ENCODE measurements at places on chromosomes 2 and 18.

DNA sequence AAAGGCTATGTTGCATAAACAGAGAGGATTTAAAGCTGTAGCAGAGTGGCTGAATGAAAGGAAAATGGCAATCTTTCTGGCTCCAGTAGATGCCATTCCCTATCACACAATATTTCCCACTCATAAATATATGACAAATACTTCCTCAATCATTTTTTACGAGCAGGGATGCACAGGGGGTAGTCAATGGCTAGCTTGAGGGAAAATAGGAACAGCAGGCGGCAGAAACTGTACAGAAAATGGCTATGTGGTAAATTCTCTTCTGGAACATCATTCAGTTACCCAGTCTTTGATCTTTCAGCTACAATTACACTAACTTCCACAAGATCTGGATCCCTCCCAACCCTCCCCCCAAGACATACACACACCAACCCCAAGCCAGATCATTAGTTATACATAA lies 127.2 kb downstream of the OLA1 start:
- no peak for DNase-seq

DNA sequence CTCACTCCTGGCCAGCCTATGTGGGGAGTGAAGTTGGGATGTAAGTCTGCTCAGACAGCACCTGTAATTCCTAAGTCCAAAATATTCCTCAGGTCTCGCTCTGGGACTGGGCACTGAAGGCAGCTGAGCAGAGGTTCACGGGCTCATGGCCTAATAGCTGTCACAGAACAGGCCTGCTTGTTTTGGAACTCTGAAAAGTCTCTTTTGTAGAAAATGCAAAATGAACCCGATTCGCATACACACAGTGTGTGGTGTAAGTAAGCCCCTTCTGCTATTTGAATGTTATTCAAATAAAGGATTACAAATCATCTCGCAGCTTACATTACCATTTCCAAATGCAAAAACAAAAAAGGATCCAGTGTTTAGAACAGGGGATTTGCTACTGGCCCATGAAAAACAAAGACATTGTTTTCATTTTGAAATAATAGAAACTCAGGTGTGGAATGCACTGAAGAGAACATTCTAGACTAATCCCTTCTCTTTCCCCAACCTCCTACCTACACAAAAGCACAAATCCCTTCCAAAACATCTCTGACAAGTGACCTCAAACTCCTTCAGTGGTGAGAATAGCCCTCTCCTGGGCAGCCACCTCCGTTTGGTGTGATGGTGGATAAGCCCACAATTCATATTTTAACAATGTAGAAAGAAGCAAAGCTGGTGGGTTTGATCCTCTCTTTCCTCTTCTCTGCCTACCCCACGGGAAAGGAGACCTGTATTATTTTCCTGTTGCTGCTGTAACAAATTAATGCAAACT lies 118.3 kb upstream of the NCK2 start:
- DNase-seq: no peak

GRCh38 chr2:219358170-219359075 lies 25.9 kb upstream of the RESP18 start:
- DNase-seq: no peak

GRCh38 chr2:63587814-63588384 lies 378 bp downstream of the WDPCP start:
- DNase-seq: no peak

DNA sequence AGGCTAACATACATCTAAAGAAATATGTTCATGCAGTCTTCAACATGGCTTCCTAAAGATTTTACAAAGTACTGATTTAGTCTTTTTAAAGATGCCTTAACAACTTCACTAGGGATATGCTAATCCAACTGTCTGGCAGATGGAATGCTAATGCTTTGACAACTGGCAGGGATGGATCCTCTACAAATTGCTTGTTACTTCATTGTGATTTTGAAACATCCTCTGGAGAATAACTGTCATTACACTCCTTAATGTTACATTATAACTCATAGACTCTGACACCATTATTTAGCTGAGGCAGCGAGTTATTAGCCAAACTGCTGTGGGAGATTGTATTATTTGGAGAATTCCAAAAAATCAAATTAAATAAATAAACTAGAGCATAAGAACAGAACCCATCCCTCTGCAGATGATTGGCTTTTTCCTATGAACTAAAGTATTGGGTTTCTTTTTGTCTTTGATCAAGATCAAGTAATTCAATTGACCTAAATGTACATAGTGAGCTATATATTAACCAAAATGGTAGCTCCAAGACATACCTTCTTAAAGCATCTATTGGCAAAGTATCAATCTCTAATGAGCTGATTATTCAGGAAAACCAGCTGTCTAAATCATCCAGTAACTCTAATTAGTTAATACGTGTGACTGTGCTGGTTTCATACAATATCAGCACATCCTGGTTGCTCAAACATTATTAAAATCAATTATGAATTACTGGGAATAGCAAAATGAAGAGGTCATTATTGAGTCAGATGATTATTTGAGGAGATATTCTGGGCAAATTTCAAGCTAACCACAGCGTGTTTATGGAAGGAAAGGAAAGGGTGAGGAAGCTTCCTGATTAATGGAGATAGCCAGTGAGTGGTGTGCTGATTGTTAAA lies 321.3 kb upstream of the TFPI start:
- DNase-seq: no peak

- no peak for DNase-seq
Measured at GRCh38 chr18:35335866-35336265, 8.4 kb downstream of the ZNF24 start.

- DNase-seq: no peak
Measured at GRCh38 chr2:96505231-96505889, at the start of gene NEURL3. Gene NEURL3 (minus strand): TSS chr2:96505357. CDS start chr2:96505286, 71 bp downstream.

DNA sequence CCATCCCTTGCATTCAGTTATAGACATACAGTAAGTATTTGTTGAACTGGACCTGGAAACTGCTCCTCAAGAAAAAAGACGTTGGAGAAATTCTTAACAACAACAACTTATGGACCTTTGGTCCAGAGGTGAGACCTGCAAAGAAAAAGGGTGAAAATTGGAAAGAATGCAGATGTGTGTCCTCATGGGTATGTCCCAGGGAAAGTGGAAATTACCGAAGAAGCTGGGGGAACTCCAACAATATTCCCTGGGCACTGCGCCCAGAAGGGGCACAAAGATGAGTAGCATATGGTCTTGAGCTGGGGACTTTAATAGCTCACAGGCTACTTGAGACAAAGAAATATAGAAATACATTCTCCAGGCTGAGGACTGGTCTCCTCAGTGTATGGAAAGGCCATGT lies 35.5 kb upstream of the YWHAQ start:
- DNase-seq: no peak

- no peak for DNase-seq
Measured at GRCh38 chr2:241893265-241893664, 23.7 kb downstream of the RTP5 start.

- DNase-seq: no peak
Measured at GRCh38 chr18:73597832-73598615, 549.6 kb downstream of the FBXO15 start.

GRCh38 chr2:128310761-128311160 lies 7.9 kb downstream of the HS6ST1 start:
- DNase-seq: no peak

DNA sequence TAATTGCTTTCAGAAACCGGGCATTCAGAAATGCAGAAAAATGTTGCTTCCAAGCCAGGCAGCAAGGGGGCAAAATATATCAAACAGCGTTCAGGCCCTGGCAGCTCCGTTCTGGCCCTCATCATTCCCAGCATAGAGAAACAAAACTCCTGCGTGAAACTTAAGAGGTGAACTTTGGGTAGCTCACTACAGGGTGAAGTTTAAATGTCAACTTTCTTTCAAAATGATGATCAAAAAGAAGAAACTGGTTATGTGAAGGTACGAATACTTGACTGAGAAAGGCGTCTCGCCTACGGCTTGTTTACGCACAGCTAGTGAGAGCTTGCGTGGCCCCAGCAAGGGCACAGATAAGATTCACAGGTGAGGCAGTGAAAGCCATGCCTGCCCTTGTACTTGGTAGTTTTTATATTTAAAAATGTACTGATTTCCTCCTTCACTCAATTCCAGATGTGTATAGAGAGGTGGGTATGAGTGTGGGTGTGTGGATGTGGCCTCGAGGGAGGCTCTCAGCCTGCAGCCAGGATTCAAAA lies 127.5 kb downstream of the NFATC1 start:
- DNase-seq: no peak

DNA sequence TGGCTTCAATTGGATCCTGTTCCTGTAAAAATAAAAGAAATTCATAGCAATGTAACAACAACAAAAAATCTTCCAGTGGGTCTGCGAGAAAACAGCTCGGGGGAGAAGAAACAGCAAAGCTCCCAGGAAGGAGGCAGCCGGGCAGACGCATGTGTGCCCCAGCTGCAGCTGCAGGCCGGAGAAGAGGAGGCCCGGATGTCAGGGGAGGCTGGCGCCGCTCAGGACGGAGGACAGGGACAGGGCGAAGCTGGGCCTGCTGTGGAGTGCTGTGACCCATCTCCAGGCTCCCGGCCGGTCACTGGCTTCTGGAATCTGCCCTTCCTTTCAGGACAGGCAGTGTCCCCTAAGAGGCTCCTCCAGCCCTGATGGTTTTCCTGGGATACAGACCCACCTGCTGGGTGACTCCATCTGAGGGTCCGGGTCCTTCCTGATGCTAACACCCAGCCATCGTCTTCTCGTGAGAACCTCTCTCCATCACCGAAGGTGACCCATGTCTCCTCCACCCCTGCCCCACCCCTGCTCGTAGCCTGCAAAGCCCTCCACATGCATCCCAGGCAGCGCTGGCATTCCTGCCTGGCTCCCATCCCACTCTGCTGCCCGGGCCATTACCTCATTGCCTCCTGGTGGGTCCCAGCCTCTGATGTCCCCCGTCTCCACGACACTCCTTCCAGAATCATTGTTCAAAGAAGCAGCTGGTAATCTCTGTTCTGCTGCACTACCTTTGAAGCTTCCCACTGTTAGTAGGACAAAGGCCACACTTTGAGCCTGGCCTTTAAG lies 145.4 kb upstream of the TWIST2 start:
- DNase-seq: no peak

DNA sequence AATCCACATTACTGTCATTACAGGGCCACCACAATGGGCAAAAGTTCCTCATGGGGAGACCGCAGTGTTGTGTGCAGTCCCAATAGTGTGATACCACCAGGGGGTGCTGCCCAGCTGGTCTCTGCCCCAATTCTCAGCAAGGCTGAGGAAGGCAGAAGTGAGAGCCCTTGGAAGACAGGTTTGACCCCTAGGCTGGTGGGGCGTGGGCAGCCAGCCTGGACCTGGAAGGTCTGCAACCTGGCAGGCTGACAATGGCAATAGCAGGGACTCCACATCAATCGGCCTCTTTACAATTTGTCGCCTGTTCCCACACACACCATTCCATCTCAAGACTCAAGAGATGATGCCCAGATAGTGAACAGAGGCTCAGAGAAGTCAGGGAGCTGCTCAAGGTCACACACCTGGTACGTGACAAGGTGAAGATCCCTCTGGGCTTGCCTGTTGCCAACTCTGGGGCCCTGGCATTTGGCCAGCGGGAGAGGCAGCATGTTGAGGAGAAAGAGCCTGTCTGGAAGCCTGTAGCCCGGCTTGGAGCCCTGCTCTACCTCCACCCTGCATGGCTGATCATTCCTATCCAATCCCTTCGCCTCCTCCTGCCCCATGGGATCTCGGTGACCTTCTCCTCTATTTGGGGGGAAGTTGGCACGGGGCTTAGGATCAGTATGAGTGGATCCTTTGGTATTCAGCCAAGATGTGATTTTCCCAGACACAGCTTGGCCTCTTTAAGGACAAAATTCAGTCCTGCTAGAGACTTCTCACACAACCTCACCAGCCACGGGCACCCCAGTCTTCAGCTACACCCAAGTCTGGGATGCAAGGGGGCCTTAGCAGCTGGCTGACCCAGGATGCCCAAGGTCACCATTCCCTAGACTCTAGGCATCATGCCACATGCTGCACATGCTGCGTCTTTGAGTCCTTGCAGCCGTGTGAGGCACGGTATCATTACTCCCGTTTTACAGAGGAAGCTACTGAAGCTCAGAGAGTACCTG lies 2.9 kb upstream of the ATOH8 start:
- DNase-seq: no peak

DNA sequence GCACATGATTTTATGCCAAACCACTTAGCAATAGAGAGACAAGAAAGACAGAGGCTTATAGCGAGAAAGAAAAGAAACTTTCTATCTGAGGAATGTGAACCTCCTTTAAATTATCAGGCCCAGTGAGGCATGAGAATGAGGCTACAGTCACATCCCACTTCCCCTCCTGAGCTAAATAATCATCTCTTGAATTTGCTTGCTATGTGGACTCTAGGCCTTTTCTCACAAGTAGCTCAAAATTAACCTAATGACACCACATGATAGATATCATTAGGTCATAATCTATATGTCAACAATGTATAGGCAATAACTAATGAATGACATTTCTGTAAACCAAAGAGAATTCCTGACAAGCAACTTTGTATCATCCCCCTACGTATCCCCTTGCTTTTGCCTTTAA lies 301.5 kb upstream of the MGAT5 start:
- no peak for DNase-seq

- no peak for DNase-seq
Measured at GRCh38 chr2:134745023-134745422, 26.2 kb upstream of the TMEM163 start.

GRCh38 chr18:27558388-27559155 lies 373.5 kb upstream of the CHST9 start:
- no peak for DNase-seq

DNA sequence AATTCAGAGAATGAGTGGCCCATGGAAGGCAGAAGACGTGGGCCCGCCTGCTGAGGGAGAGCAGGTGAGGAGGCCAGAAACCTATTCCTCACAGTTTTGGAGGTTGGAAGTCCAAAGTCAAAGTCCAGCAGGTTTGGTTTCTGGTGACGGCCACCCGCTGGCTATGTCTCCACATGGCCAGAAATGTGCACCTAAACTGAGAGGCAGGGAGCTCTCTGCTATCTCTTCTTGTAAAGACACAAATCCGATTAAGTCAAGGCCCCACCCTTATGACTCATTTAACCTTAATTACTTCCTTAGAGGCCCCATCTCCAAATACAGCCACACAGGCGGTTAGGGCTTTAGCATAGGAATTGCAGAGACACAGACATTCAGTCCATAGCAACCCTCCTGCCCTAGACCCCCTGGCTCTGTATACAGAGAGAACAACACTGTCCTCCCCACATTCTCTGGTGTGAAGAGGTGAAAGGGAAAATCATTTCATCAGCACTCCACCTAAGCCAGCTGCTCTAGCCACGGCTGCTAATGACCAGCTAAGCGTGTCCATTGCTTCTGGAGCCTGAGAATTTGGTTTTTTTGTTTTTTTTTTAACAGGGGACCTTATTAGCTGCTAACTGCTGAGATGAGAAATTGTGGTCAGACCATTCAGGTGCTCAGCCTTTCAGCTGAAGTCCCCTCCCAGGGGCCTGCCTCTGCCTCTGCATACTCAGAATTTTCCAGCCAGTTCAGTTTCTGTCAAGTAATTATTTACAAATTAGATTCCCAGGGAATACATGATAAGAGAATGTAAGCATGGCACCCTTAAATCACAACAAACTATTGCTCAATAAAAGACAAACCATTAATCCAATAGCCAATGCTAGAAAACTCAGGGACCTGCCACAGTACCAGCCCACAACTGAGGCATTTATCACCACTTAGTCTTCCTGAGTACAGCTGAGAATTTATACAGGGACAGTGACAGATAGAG lies 368.7 kb upstream of the ID2 start:
- DNase-seq: no peak
